ENCODE measurements at places on chromosomes 6 and 20. TPM values are rescaled to one million over a fixed set of nuclear protein-coding genes. Genes with fewer than 3 reads are reported as not detected.
A peak's percentile ranks its signal among the peaks of the same experiment; 100 is the strongest.

DNA sequence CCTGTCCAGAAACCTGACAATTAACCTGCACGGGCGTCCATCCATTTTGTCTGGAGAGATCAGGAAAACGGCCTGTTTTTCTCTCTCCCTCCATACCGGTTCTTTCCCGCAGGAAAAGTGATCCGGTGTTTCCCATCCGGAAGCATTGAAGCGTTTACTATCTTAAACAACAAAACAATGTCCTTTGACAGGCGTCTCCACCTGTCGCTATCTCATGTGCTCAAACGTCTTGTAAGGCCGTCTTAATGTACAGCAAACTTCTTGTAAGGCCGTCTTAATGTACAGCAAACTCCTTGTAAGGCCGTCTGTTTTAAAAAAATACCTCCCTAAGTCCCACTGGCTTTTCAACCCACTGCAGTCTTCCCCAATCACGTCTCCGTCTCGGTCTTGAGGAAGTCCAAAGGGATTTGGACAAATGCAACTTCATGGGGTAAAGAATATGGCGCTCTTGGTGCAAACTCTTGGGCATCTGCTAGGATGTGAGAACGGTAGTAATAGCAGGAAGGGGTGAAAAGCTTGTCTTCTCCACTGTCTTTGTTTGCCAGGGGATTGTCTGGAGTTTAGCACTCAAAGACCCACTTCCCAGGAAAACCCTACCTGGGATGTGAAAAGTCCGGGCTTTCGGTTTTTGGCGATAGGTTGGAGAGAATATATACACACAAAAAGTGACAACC lies 29.9 kb upstream of the TRIM27 start:
- DNase-seq, result peak; percentile 62

DNA sequence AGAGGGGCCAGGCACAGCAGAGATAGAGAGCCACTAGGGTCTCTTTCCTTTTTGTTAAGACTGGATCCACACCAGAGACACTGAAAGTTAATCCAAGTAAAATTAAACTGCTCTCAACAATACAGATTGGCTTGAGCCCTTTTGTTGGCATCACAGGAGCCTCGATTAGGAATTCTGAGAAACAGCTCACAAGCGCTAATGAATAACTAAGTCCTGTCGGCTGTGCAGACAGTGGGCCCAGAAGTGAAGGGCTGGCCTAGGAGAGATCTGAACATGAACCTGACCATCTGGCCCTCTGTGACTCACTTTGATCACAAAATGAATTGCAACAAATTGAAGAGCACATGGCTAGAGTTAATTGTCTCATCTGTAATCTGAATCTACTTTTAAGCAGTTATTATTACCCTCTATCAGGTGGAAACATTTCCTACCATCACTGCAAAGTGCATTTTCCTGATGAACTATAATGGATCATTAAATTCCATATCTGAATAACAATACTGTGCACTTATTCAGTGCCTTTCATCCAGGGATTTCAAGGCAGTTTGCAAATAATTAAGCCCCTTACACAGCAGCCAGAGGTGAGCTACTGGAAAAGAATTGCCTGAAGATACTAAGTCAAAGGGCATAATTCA lies 3.2 kb downstream of the BACH2 start:
- no peak for DNase-seq

Gene DEFB115
- not detected for total RNA-seq

DNA sequence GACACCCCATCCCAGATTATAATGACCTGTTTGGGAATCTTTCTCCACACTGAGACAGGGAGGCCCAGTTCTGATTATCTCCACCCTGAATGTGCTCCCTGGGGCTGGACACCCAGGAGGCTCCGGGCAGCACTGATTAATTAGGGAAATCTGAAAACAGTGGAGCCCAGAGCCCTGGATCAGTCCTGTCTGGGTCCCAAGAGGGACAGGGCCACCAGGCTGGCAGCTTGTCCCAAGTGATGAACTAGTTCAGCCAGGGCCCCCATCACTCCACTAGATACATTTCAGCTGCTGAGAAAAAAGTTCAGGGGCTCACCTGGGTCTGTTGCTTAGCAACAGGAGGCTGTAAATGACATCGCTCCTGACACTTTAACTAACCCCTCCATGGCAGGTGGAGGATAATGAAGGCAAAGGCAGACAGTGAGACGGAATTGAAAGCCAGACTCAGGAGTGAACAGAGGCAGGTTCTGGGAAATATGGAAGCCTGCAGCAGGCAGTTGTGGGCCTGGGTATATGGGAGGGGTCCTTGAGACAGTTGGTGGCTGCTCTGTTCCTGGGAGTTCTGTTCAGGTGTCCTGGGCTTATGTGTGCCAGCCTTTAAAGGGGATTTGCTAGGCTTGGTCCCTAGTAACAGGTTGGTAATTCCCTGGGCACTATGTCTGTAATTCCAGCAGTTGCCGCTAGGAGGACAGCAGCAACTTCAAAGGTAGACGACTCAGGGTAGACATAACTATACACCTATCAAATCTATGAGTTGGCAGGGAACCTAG lies 78.3 kb upstream of the CTNNBL1 start:
- DNase-seq, result peak; percentile 56

DNA sequence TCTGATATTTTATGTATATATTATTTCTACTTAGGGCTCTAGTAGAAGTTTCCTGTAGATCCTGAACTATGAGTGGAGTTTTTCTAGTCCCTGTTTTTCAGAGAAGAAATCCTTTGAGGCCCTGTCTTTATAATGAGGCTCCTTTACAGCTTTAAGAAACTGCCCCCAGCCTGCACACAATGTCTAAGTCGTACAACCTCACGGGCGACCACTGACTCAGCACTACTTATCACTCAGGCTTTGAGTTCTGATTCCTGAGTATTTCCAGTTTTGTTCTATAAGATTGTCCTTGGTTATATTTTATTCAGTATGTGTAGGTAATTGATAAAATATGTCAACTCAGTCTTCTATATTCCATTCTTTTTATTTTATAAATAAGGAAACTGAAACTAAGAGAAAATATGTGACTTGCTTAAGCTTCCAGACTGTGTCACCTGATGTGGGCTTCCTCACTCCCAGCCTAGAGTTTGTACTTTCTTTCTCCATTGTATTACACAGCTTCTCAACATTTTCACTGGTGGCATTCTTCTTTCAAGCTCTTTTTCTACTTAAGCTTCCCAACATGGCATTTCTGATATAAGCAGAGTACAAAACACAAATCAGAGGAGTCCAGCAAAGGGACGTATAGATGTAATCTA lies 167.0 kb downstream of the TBX18 start:
- no peak for DNase-seq

DNA sequence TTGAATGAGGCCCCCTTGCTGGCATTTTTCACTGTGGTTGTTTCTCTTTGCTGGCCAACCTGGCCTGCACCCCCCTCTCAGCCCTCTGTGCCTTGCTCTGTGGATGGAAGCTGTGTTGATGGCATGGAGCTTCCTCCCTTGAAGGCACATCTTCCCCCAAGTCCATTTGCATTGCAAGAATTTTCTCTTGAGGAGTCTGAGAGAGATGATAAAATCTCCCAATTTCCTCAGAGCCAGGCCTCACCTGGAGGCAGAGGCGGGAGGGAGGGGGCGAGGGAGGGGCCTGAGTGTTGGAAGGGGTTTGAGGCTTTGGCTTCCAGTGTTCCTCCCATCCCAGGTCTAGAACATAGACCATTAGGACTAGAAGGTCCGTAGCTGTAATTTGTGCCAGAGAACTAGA lies 175.1 kb downstream of the SCP2D1 start:
- DNase-seq, result no peak

Gene DUSP22
- total RNA-seq, result 16.0 TPM
